Kidney capillary endothelial cell (primary cell): ENCODE measurements at places on chromosomes 12 and 14.
A peak's percentile ranks its signal among the peaks of the same experiment; 100 is the strongest.

DNA sequence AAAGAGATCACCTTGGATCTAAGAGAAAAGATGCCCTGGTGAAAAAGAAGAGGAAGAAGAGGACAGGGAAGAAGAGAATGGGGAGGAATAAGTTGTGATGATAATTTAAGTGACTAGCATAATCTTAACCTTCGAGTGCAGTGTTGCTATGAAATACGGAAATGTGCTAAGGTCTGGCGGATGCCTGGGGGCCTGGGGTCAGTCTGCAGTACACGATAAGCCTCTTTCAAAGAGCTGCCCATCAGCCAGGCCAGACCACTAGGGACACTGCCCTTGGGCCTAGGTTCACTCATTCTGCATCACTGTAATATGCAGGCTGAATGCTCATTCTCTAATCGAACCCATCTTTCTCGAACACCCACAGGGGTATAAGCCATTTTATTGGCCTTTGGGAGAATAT is 83.4 kb downstream of the PLEKHG3 start:
- no peak for DNase-seq

DNA sequence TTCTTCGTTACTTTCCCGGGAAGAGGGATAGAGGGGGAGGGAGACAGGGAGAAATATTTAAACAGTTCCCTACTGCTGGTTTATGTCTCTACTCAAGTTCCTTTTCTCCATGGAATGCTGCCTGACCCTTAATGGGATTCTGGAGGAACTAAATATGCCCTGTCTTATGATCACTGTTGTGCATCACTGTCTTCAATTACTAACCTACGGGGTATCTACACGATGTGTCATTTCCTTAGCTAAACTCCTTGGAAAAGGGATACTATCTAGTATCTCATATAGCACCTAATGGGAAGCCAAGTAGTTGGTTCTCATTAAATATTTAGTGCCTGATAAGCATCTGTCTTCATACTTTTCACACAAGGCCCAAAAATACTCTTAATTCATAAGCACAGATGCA is 37.5 kb upstream of the FBLN5 start:
- peak; percentile 40 for DNase-seq

- no peak for DNase-seq
Observed at GRCh38 chr14:95370076-95370475, 50.4 kb upstream of the CLMN start.

DNA sequence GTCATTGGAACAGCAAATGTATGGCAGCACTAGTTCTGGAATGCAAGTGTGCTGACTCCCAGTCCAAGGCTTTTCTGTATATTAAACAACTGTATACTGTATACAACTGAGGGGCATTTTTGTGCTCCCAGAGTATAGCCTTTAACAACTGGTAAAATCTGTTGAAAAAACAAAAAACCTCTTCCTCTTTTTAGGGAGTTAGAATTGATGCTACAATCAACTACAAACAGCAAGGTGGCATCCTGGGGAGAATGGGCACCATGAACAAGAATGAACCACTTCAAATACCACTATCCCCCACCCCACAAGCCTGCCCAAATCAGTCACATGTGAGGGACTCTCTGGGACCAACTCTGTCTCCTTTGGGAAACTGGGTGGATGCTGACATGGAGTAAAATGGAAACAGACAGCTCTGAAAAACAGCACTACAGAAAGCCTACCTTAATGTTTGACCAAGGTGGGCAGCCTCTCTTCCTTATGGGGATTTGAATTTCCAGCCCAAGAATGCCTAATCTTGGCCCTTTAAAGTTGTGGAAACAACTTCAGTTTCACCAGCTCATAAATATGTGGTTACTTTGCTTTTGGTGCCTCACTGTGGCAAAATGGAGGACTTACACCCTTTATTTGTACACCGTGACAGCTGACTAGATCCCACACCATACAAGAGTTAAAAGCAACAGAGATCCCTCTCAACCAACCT is 7.5 kb downstream of the VTI1B start:
- peak; percentile 59 for DNase-seq

GRCh38 chr12:125533434-125534029 is 468.3 kb downstream of the AACS start:
- peak; percentile 15 for DNase-seq

GRCh38 chr14:103384450-103385151 is 614 bp upstream of the MARK3 start:
- no peak for DNase-seq

DNA sequence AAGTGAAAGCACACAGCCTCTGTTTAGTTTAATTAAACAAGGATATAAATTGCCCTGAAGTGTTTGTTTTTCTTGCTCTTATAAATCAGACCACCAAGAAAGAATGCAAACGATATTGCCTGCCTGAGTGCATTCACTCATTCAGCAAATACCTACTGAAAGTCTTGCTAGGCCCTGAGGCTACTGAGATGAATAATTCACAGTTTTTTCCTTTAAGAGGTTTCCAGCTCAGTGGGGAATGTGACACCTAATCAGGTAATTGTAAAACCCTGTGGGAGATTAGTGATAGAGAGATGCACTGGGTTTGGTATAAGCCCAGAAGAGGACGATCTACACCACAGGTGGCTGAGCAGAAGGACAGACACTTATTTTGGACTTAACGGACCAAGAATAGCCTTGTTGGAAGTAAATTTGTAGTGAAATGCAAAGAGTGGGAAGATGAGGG is 151.4 kb downstream of the SLC35F4 start:
- DNase-seq, result no peak

- no peak for DNase-seq
Observed at GRCh38 chr14:41749429-41749828, 142.8 kb downstream of the LRFN5 start.

GRCh38 chr12:39272871-39273655 is 169.9 kb downstream of the KIF21A start:
- peak; percentile 57 for DNase-seq

- DNase-seq, result peak; percentile 36
Observed at GRCh38 chr12:19799216-19799615, 359.9 kb downstream of the AEBP2 start.

GRCh38 chr12:89306827-89307473 is 45.4 kb downstream of the DUSP6 start:
- no peak for DNase-seq

- DNase-seq, result no peak
Observed at GRCh38 chr12:8499616-8500015, 13.7 kb upstream of the CLEC4D start.

- DNase-seq, result no peak
Observed at GRCh38 chr14:28652782-28653181, 113.8 kb upstream of the FOXG1 start.

DNA sequence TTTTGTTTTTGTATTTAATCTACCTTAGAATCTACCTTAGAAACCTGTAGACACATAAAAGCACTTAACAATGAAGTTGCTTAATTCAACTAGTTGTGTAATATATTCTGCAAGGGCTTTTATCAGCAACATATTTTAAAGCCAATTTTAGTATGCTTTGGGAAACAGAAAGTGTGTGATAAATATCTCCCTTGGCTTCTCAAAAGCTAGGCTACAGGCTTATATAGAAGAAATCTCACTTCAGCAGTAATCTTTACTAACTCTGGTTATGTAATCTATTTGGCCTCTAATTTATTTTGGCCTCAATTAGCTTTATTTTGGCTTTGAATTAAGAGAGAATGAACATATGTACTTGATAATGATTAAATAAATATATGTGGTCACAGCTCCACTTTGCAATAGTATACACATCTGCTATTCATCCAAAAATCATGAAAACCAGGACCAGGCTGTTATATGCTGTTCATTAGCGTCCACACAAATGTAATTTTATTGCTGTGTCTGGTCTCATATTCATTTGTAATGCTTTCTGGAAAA is 37.2 kb downstream of the LRP6 start:
- DNase-seq, result no peak

DNA sequence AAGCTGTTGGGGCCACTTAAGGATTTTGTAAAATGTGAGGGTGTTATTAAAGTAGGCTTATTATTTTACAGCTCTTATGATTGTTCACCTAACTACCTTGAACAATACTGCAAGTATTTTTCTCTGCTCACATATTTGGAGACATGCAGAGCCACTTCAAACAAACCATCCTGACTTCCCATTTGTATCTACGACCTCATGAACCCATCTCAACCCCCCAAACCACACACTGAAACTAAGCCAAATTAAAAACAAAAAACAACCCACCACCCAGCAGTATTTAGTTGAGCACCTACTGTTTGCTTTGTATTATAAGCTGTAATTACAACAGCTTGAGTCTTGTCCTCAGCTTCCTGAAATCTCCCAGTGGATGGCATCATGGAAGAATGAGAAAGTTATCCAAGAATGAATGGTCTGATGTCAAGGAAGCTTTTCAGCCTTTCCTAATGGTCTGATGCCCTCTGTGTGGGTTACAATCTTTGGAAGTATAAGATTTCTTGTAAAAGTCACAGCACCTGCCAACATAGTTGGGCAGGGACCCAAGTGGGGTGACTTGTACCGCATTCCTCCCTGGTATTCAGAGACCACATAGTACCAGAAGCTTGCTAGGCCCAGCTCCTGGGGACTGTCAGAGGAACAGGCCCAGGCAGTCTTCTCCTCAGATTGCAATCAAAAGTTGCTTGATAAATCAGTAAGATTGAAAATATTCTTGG is 416.6 kb downstream of the ZFP36L1 start:
- no peak for DNase-seq

GRCh38 chr14:63209160-63209559 is 4.9 kb downstream of the RHOJ start:
- no peak for DNase-seq

GRCh38 chr14:68669111-68669511 is 123.8 kb downstream of the ZFP36L1 start:
- no peak for DNase-seq

DNA sequence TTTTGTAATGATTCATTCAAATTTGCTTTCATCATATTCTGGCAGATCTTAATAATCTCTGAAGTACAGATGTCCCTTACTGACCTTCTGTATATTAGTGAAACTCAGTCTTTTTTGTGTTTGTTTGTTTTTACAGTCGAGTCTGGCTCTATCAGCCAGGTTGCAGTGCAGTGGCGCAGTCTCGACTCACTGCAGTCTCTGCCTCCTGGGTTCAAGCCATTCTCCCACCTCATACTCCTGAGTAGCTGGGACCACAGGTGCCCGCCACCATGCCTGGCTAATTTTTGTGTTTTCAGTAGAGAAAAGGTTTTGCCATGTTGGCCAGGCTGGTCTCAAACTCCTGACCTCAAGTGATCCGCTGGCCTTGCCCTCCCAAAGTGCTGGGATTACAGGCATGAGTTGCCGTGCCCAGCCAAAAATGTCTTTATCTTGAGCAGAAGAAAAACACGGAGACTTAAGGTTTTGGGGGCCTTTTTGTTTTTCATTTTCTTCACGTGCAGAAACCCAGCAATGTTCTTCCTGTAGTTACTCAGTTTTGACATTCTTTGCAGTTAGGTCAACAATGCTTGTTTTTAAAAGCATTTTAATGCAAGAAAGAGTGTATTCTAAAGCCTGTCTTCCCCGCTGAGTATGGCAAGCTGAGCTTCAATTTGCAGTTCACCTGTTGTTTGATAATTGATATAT is 79.5 kb downstream of the FAR2 start:
- DNase-seq, result no peak

GRCh38 chr12:68794653-68795251 is 13.2 kb upstream of the MDM2 start:
- DNase-seq, result peak; percentile 58

DNA sequence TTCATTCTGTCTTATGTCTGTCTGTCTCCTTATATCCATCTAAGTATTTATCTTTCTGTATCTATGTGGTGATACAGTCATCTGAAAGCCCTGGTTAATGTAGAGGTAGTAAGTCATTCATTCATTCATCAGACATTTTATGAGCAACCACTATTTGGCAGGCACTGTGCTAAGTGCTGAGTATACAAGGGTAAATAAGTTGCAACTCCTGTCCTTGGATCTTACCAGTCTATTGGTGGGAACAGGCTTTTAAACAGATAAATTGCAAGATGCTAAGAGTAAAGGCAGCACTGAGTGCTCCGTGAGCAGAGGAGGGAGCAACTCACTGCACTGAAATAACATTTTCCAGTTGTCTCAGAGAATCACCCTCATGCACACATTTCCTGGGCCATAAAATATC is 68.6 kb downstream of the TMEM30B start:
- no peak for DNase-seq

DNA sequence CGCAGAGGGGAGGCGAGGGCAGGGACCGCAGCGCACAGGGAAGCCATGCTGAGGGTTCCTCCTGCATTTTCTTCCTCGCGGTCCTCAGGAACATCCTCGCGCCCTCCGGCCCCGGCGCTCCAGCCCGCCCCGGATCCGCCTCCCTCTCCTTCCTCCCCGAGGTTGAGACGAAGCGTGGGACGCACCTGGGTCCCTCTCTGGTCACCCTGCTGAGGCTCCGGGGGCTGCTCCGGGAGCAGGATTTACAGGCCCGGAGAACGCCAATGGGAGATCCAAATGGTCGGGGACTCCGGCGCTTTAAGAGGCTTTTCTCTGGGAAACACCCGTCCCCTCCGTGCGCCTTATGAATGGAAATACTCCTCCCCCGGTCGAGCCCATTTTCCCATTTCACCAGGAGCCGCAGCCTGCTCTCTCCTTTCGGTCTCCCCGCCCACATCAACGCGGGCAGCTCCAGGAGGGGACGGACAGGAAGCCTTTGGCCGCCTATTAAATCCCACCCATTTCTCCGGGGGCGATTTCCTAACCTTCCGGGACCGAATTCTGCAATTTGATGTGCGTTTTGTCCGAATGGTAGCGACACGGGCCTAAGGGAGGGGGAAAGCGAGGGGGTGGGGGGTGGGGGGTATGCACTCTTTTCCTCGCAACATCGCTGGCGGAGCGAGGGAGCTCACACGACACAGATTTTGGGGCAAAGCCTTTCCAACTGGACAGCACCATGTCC is at the start of gene UNC79:
TSS of gene UNC79 (plus strand) at position 625 of the 721 bp plus-strand sequence. CDS start at position 716, 91 bp downstream.
- DNase-seq, result no peak

DNA sequence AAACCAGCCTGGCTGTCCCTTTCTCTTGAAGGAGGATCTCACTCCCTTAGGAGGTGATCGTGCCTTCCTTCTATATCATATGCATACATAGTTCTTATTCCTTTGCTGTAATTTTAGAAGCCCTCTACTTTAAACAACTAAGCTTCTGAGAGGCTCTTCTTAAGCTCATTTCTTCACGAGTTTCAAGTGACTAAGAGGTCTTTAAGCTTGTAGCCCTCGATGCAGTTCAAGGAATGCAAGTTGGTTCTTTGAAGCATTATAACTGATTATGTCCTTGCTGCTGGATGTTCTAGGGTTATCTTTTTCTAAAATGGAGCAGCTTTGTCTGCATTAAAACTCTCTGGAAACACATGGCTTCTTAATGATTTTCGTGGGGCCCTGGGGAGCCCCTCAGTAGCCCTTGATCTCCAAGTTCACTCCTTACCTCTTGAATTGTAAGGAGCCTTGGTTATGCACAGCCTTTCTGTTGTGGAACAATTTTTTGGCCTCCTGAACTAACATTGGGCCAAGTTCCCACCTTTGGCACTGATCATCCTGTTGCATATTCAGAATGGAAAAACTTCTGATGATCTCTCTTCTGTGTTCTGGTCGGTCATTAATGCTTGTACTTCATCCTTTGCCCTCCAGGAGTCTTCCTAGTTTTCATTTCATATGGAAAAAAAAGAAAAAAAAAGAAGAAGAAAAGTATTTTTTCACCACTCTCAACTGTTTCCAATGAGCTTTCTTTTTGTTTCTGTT is 12.6 kb downstream of the RASSF8 start:
- no peak for DNase-seq
